Naive thymus-derived CD4-positive, alpha-beta T cell (primary cell): ENCODE measurements at places on chromosomes 7 and 10.

GRCh38 chr7:55369427-55370400 is 4.6 kb downstream of the LANCL2 start:
- no peak for DNase-seq

- no peak for DNase-seq
Observed at GRCh38 chr7:117587931-117588330, 108.1 kb downstream of the CFTR start.

DNA sequence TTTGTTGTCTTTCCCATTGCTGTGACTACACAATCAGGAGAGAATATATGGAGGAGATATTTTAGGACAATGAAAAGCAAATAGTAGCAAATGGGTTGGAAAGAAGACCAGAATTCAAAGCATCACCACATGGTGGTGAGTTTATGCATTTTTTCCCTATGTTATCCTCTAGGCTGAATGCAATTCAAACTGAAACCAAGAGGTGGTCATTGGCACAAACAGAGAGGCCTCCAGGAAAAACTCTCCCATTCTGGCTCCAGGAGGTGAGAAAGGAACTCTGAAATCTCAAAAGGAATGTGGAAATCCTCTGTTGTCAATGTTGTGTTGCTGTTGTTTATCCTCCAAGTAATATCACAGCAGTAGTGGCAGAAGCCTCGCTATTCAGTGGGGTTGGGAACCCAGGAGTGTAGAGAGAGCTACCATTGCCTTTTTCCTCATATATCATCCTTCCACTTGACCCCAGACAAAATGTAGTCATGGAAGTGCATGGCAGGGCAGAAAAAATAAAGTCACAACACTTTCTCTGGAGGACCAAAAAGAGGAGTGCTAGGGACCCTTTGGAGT is 819.1 kb downstream of the GRID1 start:
- DNase-seq = no peak

DNA sequence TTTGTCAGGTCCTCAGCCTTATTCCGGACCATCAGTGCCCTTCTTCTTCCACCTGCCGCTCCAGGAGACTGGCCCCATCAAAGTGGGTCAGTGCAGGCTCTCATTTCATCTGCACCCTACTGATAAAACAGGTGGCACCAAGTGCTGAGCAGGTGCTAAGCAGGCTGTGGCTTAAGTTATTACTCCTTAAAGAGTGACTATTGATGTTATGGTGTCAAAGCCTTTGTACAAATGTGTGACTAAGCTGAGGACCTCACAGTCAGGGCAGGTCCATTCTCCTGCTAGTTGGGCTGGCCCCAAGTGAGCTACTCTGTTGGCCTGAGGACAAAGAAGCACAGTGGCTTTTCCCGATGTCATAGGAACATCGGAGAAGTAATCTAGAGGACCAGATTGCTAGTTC is 11.2 kb upstream of the CALD1 start:
- DNase-seq = no peak

GRCh38 chr10:43846187-43846680 is 197.6 kb upstream of the ZNF32 start:
- peak; percentile 10 for DNase-seq

- DNase-seq = no peak
Observed at GRCh38 chr7:80097756-80098155, 36.9 kb upstream of the GNAI1 start.

DNA sequence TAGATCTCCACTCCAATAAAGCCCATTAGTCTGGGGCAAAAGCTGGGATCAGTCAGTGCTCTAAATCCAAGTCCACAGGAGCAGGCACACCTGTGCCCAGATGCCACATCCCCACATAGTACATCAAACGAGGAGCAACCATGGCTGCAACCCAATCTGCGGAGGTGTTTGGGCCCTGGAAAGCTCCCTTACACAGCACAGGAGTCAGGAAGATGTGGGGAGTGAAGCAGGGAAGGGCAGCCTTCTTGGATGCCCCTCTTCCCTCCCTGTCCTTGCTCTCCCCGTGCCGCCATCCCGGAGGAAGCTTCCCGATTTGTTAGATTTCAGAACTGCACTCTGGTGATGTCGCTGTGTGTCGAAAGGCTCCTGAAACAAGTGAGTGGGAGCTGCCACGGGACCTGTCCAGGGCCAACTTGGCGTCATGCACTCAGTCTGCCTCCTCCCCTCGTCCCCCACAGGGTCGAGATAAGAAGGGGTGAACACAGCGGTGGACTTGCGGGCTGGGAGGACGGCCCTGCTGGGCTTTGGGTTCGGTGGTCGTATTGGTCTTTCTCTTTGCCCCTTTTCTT is 230.6 kb upstream of the GRB10 start:
- no peak for DNase-seq

DNA sequence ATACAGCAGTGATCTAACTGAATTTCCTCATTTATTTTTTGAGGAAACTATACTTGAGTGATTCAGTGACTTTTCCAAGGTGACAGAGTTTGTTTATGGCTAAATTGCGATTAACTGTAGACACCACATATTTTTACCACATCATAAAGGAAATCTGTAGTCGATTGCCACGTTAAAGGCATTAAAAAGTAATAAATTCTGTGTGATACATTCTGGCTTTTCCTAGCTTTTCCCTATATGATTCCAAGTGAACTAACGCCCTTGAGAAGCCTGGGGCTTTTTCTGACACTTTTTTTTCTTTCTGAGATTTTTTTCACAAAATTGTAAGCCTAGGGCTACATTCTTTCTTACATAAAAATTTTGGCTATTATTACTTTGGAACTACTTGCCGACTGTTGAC is 266.9 kb downstream of the BICC1 start:
- no peak for DNase-seq

- no peak for DNase-seq
Observed at GRCh38 chr7:155843426-155844018, 31.3 kb upstream of the SHH start.

DNA sequence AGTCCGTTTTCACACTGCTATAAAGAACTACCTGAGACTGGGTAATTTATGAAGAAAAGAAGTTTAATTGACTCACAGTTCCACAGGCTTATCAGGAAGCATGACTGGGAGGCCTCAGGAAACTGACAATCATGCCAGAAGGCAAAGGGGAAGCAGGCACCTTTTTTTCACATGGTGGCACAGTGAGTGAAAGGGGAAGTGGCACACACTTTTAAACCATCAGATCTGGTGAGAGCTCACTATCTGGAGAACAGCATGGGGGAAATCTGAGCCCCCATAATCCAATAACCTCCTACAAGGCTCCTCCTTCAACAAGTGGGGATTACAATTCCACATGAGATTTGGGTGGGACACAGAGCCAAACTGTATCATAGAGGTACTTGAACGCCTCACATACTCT is 30.0 kb downstream of the AGR3 start:
- DNase-seq = no peak

- DNase-seq = no peak
Observed at GRCh38 chr7:74479961-74480829, 26.5 kb downstream of the GTF2IRD1 start.

DNA sequence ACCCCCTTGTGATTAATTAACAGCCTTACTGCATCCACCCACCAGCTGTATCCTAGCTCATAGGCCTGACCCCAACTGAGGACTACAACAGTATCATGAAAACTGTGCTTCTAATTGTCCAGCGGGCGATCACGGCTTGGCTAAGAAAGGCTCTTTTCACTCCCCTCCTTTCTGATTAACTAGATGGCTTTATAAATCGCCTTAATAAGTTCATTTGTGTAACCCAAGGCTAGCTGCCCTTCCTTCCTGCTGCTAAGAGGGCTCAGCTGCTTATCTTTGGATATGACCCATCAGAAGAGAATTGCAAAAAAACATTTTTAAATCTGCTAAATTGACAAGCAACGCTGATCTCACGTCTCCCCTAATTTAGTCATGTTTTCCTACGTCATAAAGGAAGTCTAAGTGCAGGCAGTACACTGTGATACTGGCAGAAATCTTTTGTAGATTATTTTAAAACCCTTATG is 163.0 kb upstream of the LAMB4 start:
- no peak for DNase-seq

- DNase-seq = no peak
Observed at GRCh38 chr10:87974769-87975168, 111.3 kb downstream of the PTEN start.

DNA sequence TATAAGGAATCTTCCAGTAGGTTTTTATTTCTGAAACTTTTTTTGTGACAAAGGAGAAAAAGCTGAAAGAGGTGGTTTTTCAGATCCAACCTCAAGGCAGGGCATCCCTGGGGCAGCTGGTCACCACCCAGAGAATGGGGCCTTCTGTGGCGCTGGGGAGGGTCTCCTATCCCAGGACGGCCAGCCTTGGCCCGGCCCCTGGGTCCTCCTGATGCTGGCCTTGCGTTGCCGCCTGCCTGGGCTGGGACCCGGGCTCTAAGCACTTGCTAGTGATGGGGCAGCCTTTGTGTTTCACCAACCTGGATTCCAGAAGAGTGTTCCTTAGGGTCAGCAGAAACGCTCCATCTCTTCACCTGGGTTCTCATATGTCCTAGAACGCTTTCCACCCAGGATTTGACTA is 16.3 kb downstream of the SHH start:
- DNase-seq = no peak

GRCh38 chr7:117666031-117666430 is 186.2 kb downstream of the CFTR start:
- DNase-seq = no peak

GRCh38 chr7:153590136-153590535 is 462.1 kb upstream of the DPP6 start:
- no peak for DNase-seq

GRCh38 chr7:39379416-39379815 is 186.8 kb upstream of the YAE1 start:
- no peak for DNase-seq

- no peak for DNase-seq
Observed at GRCh38 chr7:92973293-92973731, 136.9 kb upstream of the CDK6 start.

DNA sequence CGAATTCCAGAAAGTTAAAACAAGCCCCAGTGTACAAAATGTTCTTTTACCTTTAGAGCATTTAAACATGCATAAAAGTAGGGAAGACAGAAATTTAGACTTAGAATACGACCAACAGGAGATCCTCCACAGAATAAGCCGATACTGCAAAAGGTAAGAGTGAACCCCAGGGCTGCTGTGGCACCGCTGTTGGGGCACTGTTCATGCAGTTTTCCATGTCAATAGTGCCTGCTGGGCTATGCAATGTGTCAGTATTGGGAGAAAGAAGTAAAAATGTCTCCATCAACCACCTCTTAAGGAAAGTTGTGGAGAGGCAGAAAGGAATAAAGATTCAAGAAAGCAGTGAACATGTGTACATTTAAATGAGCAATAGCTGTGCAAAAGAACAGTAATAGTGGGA is 326.5 kb upstream of the SEMA3C start:
- no peak for DNase-seq

DNA sequence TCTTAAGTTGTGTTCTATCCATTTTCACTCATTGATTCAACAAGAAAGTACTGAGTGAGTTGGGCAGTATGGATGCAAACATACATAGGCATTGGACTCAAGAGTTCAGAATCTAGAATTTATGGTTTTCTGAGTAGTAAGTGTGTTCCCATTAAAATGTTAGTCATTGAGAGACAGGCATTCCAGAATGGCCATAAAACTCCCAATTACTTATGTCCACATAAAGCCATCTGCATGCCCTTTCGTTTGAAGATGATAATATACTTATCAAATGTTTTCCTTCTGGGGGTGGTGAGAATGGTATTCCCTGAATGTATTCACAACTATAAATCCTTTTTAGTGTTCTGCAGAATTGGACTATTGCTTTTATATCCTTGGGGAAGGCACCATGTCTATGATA is 131.6 kb downstream of the CD36 start:
- no peak for DNase-seq

DNA sequence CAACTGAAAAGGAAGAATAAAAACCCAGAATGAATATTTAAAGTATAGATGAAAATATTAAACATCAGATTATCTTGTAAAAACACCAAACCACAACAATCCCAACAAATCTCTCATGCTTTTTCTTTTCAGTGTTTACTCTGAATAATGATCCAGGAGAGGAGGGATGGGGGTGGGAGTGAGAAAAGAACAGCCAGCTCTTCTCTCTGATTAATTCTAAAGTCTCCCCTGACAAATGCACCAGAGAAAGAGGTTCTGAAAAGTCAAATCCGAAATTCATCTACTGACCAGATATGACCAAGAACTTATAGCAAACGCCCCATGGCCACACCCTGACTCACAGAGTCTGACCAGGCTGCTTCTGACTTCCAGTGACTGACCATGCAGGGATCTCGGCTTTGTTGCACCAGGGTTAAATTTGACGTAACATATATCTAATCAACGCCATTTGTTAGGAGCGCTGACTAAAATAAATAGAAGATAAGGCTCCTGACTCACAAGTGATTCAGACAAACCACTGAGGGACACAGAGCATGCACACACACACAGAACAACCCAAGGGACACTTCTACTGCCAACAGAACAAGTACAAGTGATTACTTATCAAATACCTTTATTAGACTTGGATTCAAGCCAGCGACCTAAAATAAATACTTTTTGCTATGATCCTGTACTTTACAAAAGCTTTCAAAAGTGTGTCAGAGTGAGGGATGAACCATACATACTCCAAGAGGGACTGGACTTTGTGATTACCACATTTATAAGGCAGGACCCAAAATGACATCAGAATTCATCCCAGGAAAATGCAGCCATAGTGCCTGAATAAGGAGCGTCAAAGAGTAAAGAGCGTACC is 9.3 kb upstream of the SPOCK2 start:
- no peak for DNase-seq

DNA sequence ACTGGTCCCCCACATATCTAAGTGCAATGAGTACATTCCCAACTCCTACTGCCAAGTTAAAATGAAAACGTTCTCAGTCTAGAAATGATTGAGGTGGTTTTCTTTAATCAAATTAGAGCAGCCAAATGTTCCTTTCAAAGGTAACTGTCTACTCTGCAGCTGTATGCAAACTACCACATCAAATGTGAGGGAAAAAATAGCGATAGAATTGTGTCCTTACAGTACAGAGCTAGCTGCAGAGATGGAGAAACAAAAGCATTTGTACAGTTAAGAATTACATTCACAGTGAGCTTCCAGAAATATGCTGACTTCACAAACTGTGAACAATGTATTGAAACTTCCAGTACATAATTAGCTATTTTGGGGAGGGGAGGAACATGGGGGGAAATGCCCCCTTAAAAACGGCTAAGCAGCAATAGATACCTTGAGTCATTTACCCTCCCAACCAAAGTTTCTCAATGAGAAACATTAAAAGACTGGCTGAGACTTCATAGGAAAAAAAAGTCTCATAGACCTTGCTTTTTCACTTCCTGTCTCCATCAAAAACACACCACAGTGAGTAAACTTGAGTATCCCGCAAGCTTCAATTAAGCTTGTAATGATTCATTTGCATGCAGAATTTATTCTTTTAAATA is 22.9 kb downstream of the CDK6 start:
- DNase-seq = peak; percentile 31

DNA sequence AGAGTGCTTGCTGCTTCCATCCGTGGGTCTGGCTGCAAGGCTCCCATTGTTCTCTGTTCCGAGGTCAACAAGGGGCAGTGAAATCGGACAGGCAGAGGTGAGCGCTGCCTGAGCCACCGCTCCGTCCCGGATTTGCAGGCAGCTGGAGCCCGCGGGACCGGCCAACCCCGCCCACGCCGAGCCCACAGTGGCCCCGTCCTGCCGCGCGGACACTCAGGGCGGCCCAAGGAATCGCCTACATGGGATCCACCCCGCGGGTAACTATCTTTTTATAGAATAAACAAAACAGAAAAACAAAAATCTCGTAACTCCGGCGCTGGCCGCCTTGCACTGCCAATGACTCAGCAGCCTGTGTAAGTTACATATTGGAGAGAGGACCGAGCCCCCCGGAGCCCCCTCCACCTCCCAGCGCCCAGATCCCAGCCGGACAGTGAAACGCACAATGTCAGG is 1.9 kb downstream of the BNIP3 start:
- DNase-seq = no peak
